ENCODE measurements at places on chromosomes 2 and 18.

DNA sequence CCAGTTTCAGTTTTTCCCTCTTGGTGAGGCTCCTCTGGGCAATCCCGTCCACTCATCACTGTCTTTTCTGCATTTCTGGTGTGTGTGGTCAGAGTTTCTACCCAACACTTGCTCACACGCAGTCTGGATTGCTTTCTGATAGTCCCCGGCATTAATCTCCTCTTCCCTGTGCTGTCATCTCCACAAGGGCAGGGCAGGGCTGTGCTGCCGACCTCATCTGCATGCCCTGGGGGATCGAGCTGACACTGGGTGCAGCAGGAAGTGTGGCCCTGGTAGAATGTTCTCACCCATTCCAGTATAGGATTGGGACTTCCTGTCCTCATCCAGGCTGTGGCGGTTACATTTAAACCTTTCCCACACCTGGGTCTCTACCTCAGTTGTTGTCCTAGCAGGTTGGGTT lies 80.0 kb upstream of the FAM136A start:
- DNase-seq, result no peak

DNA sequence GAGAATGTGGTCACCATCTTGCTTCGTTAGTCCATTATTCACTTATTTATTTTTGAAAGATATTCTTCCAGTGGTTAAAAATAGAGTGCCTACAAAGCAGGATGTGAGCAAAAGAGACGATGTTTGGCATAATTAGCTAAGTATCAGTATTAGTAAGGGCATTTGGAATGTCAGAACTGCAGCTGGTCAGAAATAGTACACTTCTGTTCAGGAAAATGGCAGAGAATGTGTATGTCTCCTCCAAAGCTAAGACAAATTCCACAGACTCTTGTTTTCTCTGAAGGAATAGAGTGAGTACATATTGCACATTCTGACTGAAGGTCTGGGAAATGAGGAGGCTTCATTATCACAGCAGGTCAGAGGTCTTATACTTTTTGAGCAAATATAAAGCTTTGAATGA lies 209.0 kb downstream of the L3MBTL4 start:
- DNase-seq, result no peak

DNA sequence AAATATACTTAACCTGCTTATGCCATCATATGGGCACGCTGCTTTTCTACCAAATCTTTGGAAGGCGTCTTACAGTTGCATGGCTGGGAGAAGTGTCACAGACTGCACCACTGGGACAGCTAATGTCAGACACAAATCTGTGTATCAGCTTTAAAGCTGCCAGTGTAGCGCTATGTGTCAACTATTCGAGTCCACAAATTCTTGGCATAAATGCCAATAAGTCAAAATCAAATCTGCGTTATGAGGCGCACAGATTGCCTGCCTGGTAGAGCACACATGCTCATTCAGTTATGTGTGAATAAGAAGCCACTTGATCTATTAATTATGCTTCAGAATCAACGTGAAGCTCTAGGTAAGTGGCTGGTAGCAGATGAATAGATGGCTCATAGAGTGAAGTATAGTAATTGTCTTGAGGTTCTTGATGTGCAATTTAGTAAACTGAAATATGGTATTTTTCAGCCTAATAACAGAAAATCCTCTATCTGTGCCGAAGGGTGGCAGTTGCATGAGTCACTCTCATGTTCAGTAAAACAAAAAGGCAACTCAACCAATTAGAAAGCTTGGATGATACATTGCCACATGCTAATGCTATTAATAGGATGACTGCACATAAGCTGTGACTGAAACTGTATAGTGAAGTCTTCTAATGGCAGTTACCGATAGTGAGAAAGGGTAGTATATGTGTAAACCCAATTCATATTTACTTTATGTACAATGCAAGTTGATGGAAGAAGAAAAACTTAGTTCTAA lies 52.0 kb downstream of the DCC start:
- DNase-seq, result no peak

GRCh38 chr2:5070257-5070656 lies 621.9 kb upstream of the SOX11 start:
- no peak for DNase-seq

DNA sequence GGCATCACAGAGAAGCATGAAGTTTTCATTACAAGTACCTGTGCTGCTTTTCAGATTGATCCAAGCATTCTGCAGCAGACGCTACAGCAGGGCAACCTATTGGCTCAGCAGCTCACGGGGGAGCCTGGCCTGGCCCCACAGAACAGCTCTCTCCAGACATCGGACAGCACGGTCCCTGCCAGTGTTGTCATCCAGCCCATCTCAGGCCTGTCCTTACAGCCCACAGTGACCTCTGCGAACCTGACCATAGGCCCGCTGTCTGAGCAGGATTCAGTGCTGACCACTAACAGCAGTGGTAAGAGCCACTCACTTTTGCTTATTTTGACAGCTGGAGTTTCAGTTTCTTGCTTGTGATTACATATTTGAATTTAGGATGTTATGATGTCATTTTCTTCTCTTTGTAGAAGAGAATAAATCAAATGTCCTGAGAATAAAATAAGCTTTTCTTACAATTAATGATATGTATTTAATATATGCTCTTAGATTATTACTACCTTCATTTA lies 104.9 kb downstream of the ZNF236 start:
- DNase-seq, result no peak

DNA sequence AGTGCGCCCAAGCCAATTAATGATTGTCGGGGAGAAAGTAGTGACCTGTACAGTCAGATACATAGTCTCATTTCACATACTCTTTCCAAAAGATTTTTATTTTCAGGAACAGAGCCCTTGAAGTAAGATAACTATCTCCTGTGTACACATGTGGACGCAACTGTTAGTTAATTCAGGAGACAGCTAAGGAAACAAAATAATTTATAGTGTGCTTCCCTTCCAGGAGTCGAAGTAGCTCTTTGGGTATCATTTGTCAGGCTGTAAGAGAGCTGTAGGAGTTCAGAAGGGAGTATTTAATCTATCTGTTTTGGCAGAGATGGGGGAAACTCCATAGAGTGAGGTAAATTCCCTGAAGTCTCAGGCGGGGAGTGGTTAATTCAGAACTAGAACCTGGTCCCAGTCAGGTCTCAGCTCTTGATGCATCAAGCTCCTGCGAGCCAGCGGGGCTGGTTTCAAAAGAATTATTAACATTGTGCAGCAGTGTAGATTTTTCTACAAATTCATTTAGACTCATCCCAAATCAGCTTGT lies 63.0 kb downstream of the MAPK4 start:
- no peak for DNase-seq

GRCh38 chr18:69622961-69623360 lies 222.3 kb downstream of the DOK6 start:
- DNase-seq, result no peak

DNA sequence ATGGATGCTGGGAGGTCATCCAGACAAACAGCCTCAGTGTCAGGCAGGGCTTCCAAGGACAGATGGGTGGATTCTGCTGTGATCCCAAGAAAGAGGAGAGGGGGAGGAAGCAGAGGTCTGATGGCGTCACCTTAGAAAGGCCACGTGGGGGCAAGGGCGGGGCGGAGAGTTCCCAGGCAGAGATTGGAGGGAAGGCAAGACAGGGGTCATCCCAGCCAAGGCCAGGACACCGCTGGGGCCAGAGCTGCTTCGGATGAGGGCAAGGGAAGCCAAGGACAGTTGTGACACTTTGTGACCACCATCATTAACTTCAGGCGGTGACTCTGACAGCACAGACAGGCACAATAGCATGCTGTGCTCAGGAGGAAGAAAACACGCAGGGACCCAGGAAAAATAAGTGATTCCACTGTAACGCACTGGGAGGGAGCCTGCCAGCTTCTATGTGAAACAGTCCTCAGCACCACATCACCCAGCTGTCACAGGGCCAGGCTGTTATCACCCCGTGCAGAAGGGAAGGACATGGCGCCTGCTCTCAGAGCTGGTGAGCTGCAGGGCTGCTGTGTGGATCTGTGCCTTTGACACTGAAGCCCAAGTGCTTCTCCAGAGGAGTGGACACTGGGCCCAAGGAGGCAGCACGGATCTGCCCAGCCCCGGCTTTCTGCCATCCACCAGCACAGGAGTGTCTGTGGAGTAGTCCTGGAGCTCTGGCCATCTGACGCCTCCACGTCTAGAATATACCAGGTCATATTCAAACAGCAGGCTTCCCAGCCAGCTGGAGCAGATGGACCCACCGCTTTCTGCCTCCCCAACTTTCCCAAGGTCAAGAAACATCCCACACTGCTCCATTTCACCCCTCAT lies 204.1 kb downstream of the NDUFA10 start:
- no peak for DNase-seq

- DNase-seq, result peak; percentile 52
These were observed 45.6 kb downstream of the ZNF519 start for GRCh38 chr18:14086458-14087231.

GRCh38 chr18:46224181-46224775 lies 120.1 kb downstream of the HAUS1 start:
- DNase-seq, result no peak

DNA sequence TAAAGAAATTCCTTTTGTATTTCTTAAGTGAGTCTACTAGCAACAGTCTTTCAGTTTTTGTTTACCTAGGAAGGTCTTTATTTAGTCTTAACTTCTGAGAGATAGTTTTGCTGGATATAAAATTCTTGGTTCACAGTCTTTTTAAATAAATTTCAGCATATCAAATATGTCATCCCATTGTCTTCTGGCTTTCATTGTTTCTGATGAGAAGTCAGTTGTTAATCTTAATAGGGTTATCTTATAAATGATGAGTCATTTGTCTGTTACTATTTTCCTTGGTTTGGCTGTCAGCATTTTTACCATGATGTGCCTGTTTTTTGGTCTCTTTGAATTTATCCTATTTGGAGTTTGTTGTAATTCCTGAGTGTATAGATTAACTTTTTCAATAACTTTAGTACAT lies 129.3 kb downstream of the FAM210A start:
- DNase-seq, result peak; percentile 45

- DNase-seq, result no peak
These were observed 1043.3 kb upstream of the PIK3C3 start for GRCh38 chr18:40911582-40912254.

- no peak for DNase-seq
These were observed 388.9 kb upstream of the RGPD4 start for GRCh38 chr2:107437807-107438206.

GRCh38 chr2:43154685-43155084 lies 71.7 kb downstream of the ZFP36L2 start:
- no peak for DNase-seq

DNA sequence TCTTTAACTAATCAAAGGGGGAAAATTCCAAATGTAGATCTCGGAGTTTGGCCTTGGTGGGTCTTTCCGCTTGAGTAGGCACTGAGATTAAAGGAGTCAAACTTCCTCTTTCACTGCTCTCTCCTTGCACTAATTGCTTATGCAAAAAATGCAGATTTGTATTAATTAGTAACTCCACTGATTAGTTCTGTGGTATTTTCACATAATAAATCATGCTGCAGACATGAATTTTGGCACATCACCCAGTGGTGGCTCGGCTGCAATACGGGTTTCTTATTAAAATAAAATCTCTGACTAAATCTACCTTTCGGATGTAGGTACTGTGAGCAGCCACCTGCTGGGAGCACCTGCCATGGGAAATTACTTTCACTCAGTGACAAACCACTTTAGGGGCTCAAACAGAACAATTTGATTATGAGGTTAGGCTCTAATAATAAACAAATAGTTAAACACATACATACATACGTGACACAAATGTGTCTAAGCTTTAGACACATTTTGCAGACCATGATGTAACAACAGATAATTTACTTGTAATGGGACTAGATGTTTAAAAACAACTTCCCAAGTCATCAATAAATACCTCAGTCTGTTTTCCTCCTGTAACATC lies 6.4 kb upstream of the NEUROD1 start:
- DNase-seq, result no peak

DNA sequence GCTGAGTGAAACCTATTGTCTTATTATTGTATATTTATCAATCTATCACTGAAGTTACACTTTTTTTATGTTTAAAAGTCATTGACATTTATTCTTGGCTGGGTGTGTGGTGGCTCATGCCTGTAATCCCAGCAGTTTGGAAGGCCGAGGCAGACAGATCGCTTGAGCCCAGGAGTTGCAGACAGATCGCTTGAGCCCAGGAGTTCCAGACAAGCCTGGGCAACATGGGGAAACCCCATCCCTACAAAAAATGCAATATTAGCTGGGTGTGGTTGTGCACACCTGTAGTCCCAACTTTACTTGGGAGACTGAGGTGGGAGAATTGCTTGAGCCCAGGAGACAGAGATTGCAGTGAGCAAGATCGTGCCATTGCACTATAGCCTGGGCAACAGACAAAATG lies 97.8 kb downstream of the EPC2 start:
- DNase-seq, result no peak

- DNase-seq, result no peak
These were observed 94.4 kb downstream of the STK39 start for GRCh38 chr2:168152902-168153530.

DNA sequence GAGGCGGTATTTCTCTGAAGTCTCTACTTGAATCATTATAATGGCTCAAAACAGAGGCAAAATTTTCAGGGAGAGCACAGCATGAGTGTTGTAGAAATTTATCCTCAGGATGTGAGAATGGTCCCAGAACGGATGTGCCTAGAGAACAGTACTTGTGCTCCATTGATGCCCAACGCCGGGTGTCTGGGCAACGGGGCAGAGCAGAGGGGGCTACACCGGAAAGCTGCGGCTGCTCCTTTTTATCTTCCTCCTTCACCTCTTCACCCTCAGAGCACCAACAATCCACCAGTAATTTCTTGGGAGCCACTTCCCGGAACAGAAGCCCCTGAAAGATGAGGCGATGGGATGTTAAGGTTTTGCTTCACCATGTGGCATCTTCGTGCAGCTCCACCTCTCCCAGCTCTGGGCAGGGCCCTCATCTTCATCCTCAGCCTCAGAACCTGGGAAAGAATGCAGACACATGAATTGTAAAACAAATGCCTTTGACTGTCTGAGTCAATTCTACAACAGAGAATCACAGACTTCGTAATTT lies 71.5 kb downstream of the PTGR3 start:
- no peak for DNase-seq

DNA sequence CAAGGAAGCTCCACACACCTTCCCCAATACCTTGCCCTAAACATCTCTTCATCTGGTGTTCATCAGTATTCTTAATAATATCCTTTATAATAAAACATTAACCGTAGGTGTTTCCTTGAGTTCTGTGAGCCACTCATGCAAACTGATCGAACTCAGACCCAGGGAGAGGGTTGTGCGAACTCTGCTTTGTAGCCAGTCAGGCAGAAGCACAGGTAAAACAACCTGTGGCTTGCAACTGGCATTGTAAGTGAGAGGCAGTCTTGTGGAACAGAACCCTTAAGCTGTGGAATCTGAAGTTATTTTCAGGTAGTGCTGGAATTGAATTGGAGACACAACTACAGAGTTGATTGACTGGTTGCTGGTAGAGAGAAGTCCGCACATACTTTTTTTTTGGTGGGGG lies 4.7 kb downstream of the BUB1 start:
- DNase-seq, result no peak

DNA sequence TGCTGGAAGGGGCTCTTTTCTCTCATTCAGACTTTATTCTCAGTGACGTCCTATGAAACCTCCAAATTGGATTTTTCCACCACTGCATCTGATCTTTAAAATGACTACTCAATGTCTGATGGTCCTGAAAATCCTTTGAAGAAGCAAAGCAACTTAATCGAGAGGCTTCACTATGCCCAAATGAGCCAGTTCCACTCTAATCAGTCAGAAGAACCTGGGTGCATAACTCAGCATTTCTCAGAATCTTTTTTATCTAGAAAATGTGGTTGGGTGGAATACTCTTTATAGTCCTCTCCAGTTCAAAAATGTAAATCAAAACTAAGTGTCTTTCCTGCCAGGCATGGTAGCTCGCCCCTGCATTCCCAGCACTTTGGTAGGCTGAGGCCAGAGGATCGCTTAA lies 60.7 kb downstream of the PRELID3A start:
- DNase-seq, result no peak

- no peak for DNase-seq
These were observed 56.4 kb upstream of the STPG4 start for GRCh38 chr2:47211497-47212011.

All from suppressor macrophage treated with lipopolysaccharide for 1 hour (primary cell).